Activated T-cell treated with anti-CD3 and anti-CD28 coated beads, Interleukin-2, amount 50 U/mL, for 1 hour (primary cell): ENCODE measurements at places on chromosomes 11 and 22.
A peak's percentile ranks its signal among the peaks of the same experiment; 100 is the strongest.

DNA sequence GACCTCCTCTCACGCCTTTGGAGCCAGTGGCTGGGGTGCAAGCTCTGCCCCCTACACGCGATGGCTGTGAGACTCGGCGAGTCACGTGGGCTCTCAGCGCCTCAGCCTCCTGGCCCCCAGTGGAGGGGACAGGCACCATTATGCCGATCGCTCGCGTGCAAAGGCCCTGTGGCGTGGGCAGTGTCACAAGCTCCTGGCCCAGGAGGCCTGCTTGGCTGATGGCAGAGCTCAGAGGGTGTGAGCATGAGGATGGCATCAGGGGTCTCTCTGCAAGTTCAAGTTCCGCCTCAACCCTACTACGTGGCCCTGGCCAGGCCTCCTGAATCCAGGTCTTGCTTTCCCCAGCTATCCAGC is 90.8 kb upstream of the KCNQ1OT1 start:
- DNase-seq: peak; percentile 14

GRCh38 chr11:133955945-133956421 is 785 bp downstream of the IGSF9B start:
- DNase-seq: peak; percentile 35

- DNase-seq: no peak
These were observed at the start of gene TRIM29 for GRCh38 chr11:120137611-120138521. TSS of gene TRIM29 (minus strand) at chr11:120138113. CDS start at chr11:120138031, 82 bp downstream.

DNA sequence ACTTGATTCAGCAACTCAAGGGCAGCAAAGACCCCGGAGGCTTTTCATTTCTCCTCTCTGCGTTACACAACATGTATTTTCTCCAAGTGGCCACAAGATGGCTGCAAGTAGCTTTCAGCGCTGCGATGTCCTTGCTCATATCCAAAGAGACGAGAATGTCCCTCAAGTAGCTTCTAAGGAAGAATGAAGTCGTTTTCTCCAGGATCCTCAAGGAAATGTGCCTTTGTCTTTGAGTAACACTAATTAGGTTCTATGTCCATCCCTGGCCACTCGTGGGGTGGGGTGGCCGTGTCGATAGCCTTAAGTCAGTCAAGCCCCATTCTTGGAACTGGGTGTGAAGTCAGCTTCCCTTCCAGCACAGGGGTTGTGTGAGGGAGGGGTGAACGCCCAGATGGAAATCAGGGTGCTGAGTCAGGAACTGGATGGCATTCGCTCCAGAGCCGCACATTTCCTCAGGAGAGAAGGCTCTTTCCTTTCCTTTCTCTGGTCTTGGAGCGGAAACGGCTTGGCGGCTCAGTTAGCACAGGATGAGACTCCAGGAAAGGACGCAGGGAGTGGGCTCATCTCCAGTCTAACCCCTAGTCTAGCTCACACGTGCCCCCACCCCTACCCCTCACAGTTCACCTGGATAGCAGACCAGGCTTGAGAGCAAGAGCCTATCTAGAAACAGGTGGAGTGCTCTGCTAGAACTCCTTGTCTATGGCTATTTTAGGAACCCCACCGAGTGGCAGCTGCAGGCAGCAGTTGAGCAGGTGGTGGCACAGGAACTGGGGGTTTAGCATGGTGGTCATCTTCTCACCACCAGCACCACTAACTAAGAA is 44.3 kb downstream of the NNMT start:
- DNase-seq: peak; percentile 28

DNA sequence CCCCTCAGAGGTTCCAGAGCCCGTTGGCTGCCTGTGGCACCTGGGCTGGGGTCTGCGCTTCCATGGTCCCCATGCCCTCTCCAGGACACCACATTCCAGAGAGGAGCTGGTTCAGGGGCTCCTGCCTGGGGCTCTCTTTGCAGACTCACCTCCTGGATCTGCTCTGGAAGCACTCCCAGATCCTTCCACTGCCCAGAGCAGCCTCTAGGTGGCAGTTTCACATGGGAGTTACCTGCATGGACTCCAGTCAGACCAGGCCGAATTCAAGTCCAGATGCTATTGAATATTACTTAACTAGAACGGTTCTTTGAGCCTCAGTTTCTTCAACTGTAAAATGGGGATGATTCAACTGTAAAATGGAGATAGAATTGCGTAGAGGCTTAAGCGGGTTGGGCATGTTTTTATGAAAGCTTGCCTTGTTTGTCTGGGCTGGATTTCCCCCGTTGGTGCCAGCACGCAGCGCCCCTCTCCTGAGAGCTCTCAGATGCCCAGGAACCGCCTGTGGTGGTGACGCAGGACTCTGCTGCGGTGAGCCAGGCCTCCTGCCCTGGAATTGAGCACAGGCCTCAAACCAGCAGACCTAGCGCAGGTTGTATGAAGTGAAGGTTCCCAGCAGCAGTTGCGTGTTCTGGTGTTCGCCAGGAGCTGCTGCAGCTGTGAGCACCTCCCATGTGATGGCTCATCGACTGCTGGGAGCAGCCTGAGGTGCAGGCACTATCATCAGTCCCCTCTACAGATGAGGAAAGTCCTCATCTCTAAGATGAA is 44.2 kb downstream of the LMO1 start:
- no peak for DNase-seq

- peak; percentile 37 for DNase-seq
These were observed 772 bp downstream of the NAV2 start for GRCh38 chr11:19713196-19714021.

- DNase-seq: no peak
These were observed 39.1 kb downstream of the PITPNB start for GRCh38 chr22:27879923-27880322.

- no peak for DNase-seq
These were observed 10.3 kb upstream of the POLD3 start for GRCh38 chr11:74581954-74582547.

GRCh38 chr11:24312464-24313238 is 184.2 kb upstream of the LUZP2 start:
- no peak for DNase-seq

DNA sequence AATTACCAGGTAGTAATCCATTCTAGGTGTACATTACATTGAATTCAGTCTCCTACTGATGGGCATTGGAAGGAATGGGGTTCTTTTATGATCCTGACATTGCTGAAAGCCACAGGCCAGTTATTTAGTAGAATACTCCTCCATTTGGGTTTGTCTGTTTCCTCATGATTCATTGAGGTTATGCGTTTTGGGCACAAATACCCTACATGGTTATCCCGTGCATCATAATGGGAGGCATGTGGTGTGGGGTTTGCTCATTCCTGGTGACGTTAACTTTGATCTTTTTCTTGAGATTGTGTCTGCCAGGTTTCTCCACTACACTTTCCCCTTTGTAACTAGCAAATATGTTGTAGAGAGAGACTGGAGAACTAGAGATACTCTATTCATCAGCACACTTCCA is 5.5 kb downstream of the FOLR3 start:
- DNase-seq: no peak

- no peak for DNase-seq
These were observed 292.7 kb downstream of the ETS1 start for GRCh38 chr11:128294671-128295050.

DNA sequence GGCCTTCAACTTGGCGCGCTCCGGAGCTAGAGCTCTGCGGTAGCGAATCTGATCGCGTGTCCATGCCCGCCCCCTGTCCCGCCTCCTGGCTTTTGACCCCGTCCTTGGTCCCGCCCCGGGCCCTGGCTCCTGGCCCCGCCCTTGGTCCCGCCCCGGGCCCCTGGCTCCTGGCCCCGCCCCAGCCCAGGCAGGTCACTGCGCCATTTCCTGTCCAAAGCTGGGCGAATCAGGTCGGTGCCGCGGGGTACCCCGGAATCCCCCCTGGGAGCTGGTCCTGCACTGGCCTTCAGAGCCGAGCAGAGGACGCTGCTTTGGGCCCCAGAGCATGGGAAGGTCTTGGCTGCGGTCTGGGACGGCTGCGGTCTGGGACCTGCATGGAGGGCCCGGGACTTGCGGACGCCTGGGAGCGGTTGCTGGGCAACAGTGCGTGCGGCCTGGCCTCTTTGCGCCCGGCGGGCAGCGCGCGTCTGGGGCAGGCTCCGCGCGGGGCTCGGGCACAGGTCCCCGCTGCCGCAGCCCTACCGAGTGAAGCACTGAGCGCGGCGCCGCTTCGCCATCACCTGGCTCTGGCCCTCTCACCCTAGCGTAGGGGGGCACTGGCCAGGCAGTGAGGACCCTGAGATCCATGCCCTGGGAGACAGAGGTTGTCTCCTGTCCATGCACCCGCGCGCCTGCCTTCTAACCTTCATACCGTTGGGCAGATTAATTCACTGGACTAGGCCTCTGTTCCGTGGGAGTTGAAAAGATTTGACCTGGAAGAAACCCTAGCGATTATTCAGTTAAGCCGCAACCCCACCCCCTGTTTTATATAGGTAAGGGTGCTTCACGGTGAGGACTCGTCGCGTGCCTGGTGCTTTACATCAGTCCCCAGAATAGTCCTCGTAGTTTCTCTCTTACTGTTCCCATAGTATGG is at the start of gene TTC12:
TTC12 (plus strand) TSS at position 195 of the 913 bp plus-strand sequence. CDS start 1,675 bp downstream, outside the sequence.
- peak; percentile 98 for DNase-seq

DNA sequence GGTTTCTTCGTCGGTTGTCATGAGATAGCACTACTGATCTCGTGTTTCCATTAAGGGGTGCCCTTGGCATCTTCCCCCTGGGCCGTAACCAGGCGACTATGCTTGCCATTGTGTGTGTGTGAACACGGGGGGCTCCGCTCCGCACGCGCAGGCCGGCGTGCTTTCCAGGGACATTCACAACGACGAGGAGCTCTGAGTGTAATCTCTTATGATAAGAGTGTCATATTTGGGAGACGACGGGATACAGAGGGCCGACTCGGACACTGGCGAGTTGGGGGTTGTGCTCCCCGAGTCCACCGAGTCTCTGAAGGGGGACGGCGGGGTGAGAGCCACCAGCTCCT is 170.9 kb upstream of the CTSC start:
- DNase-seq: no peak

DNA sequence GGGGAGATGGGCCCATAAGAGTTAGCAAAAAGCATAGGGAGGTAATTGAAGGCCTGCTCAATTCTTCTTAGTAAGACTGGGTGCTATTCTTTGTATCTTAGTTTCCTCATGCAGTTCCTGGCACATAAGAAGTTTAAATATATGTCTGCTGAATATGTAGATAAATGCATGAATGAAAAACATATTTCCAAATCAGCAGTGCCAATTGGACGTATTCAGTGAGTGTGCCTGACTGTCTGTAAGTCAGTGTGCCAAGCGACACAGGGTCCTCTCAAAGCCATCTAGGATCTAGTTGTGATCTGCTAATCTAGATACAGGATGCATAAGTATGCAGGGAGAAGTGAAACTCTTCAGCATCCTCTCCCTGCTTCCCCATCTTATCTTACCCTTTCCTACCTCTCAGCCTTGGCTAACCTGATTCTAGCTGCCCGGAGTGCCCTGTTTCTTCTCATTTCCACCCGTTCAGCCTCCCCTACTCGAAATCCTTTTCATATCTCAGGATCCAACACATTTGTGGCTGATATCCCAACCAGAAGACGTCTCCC is 91.1 kb upstream of the SORL1-AS1 start:
- no peak for DNase-seq

- peak; percentile 43 for DNase-seq
These were observed 21.9 kb upstream of the QSER1 start for GRCh38 chr11:32870676-32871075.

DNA sequence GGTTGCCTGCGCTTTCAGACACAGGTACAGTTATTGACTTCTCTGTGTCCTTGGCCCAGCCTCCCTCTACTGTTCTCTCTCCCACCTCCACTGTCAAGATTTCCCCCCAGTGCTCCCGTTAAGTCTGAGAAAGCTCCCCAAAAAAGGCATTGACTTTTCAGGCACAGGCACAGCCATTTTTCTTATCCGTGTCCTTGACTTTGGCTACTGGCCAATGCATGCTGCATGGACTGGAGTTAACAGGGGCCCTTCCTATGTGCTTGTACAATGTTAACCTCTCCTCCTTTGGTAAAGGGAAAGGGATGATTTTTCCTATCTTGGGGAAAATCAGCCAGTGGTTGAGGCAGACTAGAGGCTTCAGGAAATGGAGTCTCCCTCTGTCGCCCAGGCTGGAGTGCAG is 4.3 kb downstream of the APOL5 start:
- no peak for DNase-seq

DNA sequence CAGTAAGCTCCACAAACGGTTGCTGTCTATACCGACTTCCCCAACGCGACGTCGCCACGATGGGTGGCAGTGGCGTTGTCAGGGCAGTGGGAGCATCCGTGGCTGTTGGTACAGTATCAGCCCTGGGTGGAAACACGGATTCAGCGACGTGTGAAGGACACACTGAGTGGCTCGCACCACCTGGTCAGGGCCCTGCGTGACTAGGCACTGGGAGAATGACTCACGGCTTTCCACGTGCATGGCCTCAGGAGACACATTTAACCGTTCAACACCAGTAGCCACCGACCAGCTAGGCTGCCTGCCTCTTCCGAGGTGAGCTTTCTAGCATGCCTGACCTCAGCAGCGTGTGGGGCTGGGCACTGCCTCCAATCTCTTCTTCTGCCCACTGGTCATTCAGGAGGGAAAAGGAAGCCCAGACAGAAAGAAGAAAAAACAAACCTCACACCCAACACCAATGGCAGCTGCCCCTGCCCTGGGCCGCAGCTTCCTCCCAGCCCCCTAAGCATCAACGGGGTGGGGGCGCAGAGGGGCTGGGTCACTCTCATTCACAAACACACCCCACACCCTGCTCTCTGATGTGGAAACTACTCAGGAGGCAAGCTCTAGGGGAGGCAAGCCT is 59.0 kb downstream of the MYH9 start:
- DNase-seq: peak; percentile 63

DNA sequence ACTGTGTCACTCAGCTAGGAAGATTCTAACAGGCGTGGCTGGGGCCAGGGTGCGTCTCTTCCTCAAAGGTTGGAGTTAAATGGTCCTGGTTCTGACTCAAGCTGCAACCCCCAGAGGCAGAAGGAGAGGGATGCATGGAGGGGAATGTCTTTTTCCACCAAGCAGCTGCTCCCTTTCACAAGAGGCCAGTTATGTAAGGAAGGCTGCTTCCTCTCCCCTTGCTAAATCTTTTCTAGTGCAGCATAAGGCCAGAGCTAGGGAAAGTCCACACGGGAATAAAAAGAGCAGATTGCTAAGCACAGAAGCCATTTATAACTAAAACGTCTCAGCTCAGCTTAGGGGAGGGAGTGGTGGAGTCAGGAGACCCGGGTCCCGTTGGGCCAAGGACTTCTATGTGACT is 10.0 kb downstream of the PVALB start:
- no peak for DNase-seq

DNA sequence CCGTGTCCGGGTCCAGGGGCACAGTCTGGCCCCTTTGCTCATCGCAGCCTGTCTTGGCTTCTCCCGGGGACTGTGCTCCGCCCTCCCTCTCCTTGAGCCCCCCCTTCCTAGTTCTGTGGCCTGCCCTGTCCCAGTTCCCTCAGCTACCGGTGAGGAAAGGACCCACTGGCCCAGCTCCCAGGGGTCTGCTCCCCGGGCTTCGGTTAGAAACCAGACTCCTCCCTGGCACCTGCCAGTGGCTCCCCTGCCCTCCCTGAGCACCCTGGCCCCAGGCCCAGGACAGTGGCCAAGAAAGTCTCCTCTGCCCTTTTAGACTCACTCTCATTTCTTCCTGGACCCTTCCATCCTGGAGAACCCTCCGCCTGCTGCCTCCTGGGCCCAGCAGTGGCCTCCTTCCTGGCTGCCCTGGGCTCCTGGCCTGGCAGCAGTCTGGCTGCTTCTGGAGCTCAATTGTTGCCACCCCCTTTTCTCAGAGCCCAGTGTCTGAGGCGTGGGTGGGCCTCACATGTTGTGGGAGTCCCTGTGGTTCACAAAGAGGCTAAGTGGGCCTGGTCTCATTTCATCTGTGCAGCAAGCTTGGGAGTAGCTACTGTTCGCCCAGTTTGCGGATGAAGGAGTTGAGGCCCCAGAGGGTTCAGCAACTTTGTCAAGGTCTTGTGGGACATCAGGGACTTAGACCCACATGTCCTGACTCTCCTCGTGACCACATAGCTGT is 12.6 kb downstream of the PRDM11 start:
- DNase-seq: no peak

- DNase-seq: no peak
These were observed 66.0 kb downstream of the TBC1D22A start for GRCh38 chr22:46828323-46828900.

GRCh38 chr22:28245579-28246224 is 326.6 kb upstream of the PITPNB start:
- no peak for DNase-seq
